ENCODE measurements at places on chromosomes 3 and 15. TPM values are rescaled to one million over a fixed set of nuclear protein-coding genes. Genes with fewer than 3 reads are reported as not detected.

GRCh38 chr3:149151843-149152242 lies 22.4 kb downstream of the HPS3 start:
- H3K27ac ChIP-seq: no peak overlapping the region
- DNase-seq: no peak
- peaks cover 4% of the 10 kb centered on the region for H3K4me1 ChIP-seq
- H3K36me3 ChIP-seq: no peaks in the 10 kb centered on the region

DNA sequence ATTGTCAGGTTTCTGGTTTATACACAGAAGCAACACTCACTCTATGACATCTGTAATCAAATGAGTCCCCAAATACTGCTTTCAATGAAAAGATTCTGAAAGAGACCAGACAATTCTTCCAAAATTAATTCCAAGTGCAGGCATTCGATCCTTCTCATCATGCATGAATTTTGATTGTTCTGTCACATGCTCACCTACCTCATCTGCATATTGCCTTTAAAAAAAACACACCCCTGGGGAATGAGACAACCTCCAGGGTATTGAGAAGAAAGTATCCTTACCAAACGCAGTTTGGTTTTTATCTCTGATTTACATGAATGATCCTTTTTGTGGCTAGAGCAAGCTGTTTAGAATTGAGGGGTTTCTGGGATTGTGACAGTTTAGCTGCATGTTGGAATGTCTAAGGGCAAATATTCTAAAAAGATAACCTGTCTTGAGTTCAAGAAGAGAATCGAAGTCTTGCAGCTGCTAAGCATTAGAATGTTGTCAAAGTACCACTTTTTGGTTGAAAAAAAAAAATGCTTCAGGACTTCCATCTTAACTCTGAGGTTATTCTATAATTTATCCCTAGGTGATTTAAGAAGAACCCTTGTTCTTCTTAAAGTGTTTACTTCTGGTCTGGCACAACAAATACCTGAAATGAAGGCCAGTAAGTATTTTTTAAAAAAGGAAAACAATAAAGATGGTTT lies 653.1 kb downstream of the RBMS3 start:
- H3K36me3 ChIP-seq: no peaks in the 10 kb centered on the region
- H3K27me3 ChIP-seq: no peaks in the 10 kb centered on the region
- no peaks in the 10 kb centered on the region for H3K4me1 ChIP-seq
- no peak overlapping the region for H3K4me3 ChIP-seq
- DNase-seq: no peak

GRCh38 chr3:52891615-52892081 lies 5.7 kb downstream of the STIMATE start:
- H3K4me1 ChIP-seq: peaks cover 11% of the 10 kb centered on the region
- peak overlapping the region; percentile 14 for H3K27ac ChIP-seq
- no peak overlapping the region for H3K4me3 ChIP-seq
- H3K27me3 ChIP-seq: no peaks in the 10 kb centered on the region
- no peaks in the 10 kb centered on the region for H3K36me3 ChIP-seq

GRCh38 chr3:66598168-66598567 lies 97.3 kb upstream of the LRIG1 start:
- no peak for DNase-seq
- H3K4me3 ChIP-seq: no peak overlapping the region
- H3K36me3 ChIP-seq: no peaks in the 10 kb centered on the region

- no peaks in the 10 kb centered on the region for H3K4me1 ChIP-seq
- H3K36me3 ChIP-seq: no peaks in the 10 kb centered on the region
- no peak overlapping the region for H3K4me3 ChIP-seq
Measured at GRCh38 chr3:130414457-130414856, 69.0 kb downstream of the COL6A5 start.

DNA sequence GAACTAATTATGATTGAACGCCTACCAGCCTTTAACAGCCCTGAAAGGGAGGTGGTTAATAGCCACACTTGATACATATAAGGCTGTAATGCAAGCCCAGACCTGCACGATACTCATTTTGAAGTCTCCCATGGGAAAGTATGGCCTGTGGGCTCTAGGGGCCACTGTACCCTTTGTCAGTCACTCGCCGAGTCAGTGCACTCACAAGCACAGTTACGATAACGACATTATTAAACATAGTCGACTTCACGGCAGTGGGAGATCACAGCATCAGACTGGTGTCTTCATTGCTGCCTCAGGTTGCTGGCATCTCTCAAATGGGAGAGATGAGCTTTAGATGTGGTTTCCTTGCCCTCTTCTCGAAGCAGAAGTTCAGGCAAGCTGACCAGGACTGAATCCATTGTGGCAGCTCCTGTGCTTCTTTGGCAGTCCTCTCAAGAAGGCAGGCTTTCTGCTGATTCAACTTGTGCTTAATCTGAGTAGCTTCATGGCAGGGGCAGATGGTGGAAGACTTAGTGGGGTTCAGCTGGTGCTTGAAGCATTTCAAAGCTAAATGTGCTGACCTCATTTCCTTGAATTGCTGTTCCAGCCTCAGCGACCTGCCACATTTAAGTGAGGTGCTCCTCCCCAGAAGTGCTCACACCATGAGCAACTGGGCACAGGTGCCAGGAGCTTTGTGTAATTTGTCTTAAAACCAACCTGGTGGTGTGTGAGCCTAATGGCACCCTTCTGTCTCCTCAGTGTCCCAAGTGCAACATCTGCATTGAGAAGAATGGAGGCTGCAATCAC lies 15.8 kb upstream of the P4HTM start:
- no peak overlapping the region for H3K4me3 ChIP-seq
- H3K27ac ChIP-seq: no peak overlapping the region
- DNase-seq: no peak
- H3K36me3 ChIP-seq: no peaks in the 10 kb centered on the region
- H3K27me3 ChIP-seq: no peaks in the 10 kb centered on the region
- no peaks in the 10 kb centered on the region for H3K4me1 ChIP-seq

- no peaks in the 10 kb centered on the region for H3K27me3 ChIP-seq
- H3K27ac ChIP-seq: no peak overlapping the region
- no peak for DNase-seq
- no peaks in the 10 kb centered on the region for H3K36me3 ChIP-seq
Measured at GRCh38 chr3:165749821-165750220, 87.4 kb downstream of the BCHE start.

- H3K27me3 ChIP-seq: no peaks in the 10 kb centered on the region
- no peak overlapping the region for H3K4me3 ChIP-seq
- no peak for DNase-seq
- no peak overlapping the region for H3K27ac ChIP-seq
- no peaks in the 10 kb centered on the region for H3K4me1 ChIP-seq
Measured at GRCh38 chr3:16203031-16203430, 28.6 kb downstream of the GALNT15 start.

- peak; percentile 72 for DNase-seq
- no peaks in the 10 kb centered on the region for H3K27me3 ChIP-seq
Measured at GRCh38 chr15:38129531-38130204, 123.0 kb upstream of the SPRED1 start.

GRCh38 chr3:138441742-138442141 lies 7.3 kb downstream of the ESYT3 start:
- no peak overlapping the region for H3K27ac ChIP-seq
- H3K4me3 ChIP-seq: no peak overlapping the region
- no peaks in the 10 kb centered on the region for H3K4me1 ChIP-seq
- H3K36me3 ChIP-seq: no peaks in the 10 kb centered on the region

GRCh38 chr3:175940881-175941280 lies 1081.7 kb downstream of the NAALADL2 start:
- H3K4me1 ChIP-seq: no peaks in the 10 kb centered on the region
- H3K27me3 ChIP-seq: no peaks in the 10 kb centered on the region
- H3K36me3 ChIP-seq: no peaks in the 10 kb centered on the region
- no peak for DNase-seq

DNA sequence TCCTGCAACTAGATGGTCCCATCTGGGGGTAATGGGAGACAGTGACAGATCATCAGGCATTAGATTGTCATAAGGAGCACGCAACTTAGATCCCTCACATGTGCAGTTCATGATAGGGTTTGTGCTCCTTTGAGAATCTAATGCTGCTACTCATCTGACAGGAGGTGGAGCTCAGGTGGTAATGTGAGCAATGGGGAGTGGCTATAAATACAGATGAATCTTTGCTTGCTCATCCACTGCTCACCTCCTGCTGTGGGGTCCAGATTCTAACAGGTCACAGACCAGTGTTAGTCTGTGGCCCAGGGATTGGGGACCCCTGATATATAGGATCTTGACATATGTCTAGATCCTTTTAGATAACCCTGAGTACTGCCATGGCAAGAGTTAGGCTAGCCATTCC lies 52.7 kb downstream of the RASGRF1 start:
- H3K4me1 ChIP-seq: no peaks in the 10 kb centered on the region
- H3K27me3 ChIP-seq: no peaks in the 10 kb centered on the region
- H3K27ac ChIP-seq: no peak overlapping the region
- H3K4me3 ChIP-seq: no peak overlapping the region
- H3K36me3 ChIP-seq: no peaks in the 10 kb centered on the region
- no peak for DNase-seq

GRCh38 chr3:4982773-4983738 lies 3.8 kb downstream of the BHLHE40 start:
- H3K4me3 ChIP-seq: peak overlapping the region; percentile 97
- peak overlapping the region; percentile 100 for H3K27ac ChIP-seq
- DNase-seq: no peak
- H3K4me1 ChIP-seq: peaks cover 18% of the 10 kb centered on the region

GOLGA8R gene
- total RNA-seq: 5.0 TPM

RCCD1 gene
- 22.5 TPM for total RNA-seq

TMEM212 gene
- not detected for total RNA-seq

CTSH gene
- total RNA-seq: 139 TPM

CNTN3 gene
- 9.4 TPM for total RNA-seq

All from Peyer's patch (tissue), 4 donors.